ENCODE measurements at places on chromosomes 1 and 21.

- no peak for DNase-seq
Measured at GRCh38 chr1:47585141-47585902, 147.5 kb downstream of the FOXD2 start.

- DNase-seq = no peak
Measured at GRCh38 chr21:35325953-35326352, 276.9 kb upstream of the RUNX1 start.

DNA sequence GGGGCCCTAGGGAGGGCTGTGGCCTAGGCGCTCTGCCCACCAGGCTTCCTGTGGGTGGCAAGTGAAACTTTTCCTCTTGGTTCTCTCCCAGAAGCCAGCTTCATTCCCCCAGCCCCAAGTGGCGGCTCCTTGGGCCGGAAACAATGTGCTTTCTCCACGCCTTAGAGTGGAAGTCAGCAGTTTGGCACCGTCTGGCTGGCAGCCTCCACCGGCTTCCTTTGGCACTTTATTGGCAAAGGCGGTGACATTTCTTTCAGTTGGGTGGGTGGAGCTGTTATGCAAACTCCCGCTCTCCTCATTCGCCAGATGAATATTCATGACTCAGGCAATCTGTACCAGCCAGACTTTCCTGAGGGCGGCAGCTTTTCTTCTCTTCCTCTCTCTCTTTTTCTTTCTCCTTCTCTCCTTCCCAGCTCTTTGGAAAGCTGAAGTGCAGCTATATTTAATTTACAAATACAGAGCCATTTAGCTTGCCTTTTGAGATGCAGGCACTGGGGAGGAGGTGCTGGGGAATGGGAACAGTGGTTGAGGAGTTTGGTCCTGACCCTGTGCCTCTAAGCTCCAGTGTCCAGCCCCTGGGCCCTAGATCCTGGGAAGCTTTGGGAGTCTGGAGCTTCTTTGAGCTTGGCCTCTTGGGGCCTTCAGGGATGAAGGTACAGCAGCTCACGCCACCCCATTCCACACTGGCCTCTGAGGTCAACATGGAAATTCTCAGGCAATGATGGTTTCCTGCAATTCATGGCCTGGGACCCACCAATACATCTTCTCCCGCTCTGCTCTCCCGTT, 67.8 kb upstream of the POU3F1 start:
- no peak for DNase-seq

GRCh38 chr1:208291129-208291528, 46.9 kb upstream of the PLXNA2 start:
- no peak for DNase-seq

GRCh38 chr1:58941471-58942289, 157.8 kb upstream of the JUN start:
- DNase-seq = no peak

All from COR-L47 (cell line).